NCI-H187 (cell line): ENCODE measurements at places on chromosomes 2 and 18.
A peak's percentile ranks its signal among the peaks of the same experiment; 100 is the strongest.

DNA sequence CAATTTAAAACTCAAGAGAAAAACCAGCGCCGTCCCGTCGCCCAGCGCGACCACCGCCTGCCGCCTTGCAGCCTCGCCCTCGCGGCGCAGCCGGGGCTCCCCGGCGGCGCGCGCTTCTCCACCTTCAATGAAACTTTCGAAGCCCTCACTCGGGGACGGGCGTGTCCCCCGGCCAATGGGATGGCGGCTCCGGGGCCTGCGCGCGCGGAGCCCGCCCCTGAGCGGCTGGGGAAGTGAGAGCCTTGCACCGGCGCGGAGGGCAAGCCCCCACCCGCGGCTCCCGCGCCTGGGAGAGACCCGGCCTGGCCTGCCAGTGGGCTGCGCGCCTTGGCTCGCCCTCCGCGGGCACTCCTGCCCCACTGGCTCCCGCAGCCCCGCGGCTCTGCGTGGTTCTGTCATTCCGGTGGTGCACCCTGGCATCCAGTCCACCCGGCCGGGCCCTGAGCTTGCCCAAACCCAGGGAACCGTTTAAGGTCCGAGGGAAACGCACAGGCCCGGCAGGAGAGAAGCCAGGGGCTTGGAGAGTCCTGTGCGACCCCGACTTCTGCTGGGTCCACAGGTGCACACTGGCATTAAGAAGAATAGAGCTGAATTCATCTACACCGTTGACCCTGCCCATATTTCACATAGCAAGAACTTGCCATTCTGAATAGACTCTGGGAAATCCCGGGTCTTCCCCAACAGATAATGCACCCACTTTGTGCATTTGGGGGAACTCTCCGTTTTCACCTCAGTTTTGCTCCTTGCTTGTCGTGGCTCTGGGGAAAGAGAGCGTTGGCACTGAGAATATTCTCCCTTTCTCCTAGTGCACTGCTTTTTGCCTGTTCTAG lies at the start of gene PIEZO2:
Gene PIEZO2, minus strand, starts transcription at position 129 of the 830 bp plus-strand sequence. CDS start 981 bp downstream, outside the sequence.
- peak; percentile 6 for DNase-seq

- DNase-seq: no peak
Measured at GRCh38 chr2:190678444-190679162, 29.7 kb downstream of the NAB1 start.

DNA sequence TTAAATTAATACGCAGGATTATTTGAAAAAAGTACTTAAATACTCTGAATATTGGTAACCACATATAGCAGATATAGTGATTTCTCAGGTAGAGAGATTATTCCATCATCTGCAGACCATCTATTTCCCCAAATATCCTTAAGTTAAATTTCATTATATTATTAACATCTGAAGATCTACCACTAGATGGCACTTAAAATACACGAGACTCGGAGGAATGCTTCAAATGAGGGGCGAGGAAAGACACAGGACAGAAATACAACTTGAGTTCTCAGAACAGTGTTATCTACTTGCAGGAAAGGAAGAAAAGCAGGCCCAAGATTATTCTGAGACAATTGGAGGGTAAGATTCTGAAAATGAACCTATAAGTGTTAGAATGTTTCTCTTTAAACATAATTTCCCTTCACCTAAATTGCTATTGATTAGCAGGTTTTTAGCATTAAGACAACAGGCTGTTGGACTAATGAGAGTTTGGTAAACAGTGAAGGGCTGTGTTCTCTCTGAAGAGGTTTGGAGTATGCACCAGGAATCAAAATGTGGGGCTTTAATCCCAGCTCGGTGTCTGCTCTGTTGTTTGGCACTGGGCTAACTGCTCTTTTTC lies 76.9 kb upstream of the GCFC2 start:
- no peak for DNase-seq

- DNase-seq: no peak
Measured at GRCh38 chr2:241040081-241040803, 41.8 kb downstream of the SNED1 start.

GRCh38 chr2:31086590-31086989 lies 51.6 kb downstream of the GALNT14 start:
- DNase-seq: no peak
